ENCODE measurements at places on chromosomes 12 and 14.

GRCh38 chr12:9648701-9649531 lies 20.6 kb upstream of the CLEC2D start:
- no peak for DNase-seq

GRCh38 chr12:38469715-38470114 lies 153.1 kb downstream of the ALG10B start:
- no peak for DNase-seq

DNA sequence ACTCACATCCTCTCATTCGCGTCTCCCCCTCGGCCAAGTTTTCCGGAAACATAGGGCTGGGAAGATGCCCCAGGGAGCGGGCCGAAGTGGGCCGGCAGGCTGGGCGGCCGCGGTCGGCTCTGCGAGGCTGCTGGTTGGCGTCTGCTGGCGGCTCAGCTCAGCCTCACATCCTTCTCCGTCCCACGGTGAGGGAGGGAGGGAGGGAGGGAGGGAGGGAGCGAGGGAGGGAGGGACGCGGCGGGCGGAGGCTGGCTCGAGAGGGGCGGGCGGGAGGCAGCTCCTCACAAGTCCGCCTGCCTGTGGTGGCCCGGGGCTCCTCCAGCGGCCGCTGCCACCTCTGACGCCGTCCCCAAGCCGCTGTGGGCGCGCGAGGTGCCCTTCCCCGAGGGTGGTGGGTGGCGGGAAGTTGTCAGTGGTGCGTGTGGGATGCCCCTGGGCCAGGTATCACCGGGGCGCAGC lies 93.8 kb downstream of the RFLNA start:
- DNase-seq, result peak; percentile 29

- DNase-seq, result no peak
Observed at GRCh38 chr14:36683083-36683724, 21.5 kb downstream of the PAX9 start.

- no peak for DNase-seq
Observed at GRCh38 chr12:107844312-107844921, 69.9 kb downstream of the ASCL4 start.

DNA sequence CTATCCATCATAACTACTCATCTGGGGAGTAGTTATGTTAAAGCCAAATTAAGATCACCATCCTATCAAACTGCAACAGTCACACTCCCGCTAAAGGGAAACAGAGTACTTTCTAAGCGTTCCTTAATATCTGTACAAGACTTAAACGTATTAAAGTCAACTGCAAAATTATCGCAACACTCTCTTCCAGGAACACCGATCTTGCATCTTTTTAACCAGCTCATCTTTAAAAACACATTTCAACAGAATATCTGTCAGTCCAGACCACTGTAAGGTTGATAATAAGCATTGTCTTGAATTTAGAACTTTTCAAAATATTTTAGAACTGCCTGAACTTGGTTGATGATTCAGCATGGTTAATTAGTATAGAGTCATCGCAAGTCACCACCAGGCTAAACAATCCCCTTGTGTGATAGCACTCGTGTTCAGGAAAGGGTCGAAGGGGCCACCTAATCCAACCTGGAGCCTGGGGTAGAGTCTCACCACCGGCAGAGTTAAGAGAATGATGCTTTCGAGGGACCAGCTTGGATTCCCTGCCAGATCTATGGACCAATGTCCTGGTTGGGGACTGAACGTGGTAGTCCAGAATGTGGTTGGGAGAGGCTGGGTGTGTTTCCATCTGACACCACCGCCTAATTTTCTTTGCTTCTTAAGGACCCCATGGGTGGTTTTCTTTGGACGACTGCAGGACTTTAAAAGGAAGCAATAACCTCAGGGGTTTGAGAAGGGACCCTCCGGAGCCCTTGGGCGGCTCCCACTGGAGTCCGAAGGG lies 890 bp downstream of the SPTLC2 start:
- DNase-seq, result no peak

GRCh38 chr14:89915114-89915878 lies 39.2 kb downstream of the EFCAB11 start:
- DNase-seq, result peak; percentile 54

Measured in activated CD4-positive, alpha-beta T cell treated with anti-CD3 and anti-CD28 coated beads, Interleukin-2, amount 50 U/mL, for 4 hours (primary cell).